Stimulated activated CD4-positive, alpha-beta T cell treated with anti-CD3 and anti-CD28 coated beads, Interleukin-12 subunit alpha, Interleukin-12 subunit beta, amount 100 ng/mL, for 4 hours (primary cell): ENCODE measurements at places on chromosomes 7 and 10.

DNA sequence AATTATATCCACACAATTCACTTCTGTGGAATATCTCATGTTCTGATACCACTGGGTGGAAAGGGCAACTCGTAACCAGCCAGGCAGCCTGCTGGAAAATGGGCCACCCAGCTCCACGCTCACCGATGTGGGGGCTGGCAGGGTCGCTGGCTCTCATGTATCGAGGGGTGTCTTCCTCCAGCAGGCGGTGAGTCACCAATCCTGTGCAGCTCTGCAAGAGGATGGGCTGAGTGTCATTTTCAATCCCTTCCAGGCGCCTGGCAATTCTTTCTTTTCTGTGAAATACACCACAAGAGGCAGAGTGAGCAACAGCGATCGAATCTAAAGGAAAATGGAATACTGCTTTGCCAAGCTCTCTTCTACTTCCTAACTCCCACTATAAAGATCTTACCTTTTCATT is 80.1 kb downstream of the SVIL start:
- DNase-seq: no peak

GRCh38 chr7:21624320-21624719 is 81.5 kb downstream of the DNAH11 start:
- DNase-seq: no peak

GRCh38 chr10:27104919-27105318 is 4.6 kb upstream of the ANKRD26 start:
- DNase-seq: no peak

GRCh38 chr10:28948046-28948445 is 270.7 kb downstream of the BAMBI start:
- no peak for DNase-seq

DNA sequence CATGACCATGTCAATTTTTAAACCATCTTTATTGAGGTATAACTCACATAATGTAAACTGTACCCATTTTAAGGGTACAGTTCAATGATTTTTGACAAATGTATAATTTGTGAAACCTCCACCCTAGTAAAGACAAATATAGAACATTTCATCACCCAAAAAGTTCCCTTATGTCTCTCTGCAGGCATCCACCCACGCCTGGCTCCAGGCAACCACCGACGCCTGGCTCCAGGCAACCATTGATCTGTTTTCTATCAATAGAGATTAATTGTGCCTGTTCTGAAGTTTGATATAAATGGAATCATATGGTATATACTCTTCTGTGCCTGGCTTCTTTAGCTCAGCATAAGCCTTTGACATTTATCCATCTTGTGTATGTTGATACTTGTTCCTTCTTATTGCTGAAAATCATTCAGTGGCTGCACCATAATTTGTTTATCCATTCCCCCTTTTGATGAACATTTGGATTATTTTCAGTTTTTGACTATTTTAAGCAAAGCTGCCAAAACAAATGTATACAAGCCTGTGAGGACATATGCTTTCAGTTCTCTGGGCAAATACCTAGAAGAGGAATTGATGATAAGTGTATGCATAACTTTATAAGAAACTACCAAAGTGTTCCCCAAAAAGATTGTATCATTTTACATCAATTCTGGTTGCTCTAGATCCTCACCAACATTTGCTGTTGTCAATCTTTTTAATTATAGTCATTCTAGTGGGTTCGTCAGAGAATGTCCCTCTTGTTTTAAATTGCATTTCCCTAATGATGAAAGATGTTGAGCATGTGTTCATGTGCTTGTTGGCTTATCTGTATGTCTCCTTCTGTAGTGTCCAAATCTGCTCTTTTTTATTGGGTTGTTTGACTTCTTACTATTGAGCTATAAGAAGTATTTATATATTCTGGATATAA is 55.7 kb upstream of the HECTD2 start:
- no peak for DNase-seq
